ENCODE measurements at places on chromosomes 5 and 9.

- no peak for DNase-seq
These were observed 89.4 kb downstream of the NR3C1 start for GRCh38 chr5:143314099-143314498.

GRCh38 chr9:123331346-123332060 lies 24.5 kb upstream of the CRB2 start:
- DNase-seq, result no peak

DNA sequence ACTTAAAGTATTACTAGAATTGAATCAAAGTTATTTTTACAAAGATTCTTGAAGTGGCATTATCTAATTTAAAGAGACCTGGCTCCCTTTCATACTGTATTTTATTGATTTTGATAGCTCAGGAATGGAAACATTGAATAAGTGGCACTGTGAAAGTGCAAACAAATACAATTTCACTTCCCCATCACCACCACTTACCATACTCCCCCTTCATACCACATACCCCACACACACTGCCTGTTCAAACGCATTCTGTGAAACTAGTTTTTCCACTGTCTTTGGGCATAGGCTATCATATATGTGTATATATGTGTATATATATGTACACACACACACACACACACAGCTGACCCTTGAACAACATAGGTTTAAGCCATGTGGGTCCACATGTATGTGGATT lies 62.1 kb upstream of the ATG10 start:
- no peak for DNase-seq

- peak; percentile 64 for DNase-seq
These were observed 1.4 kb downstream of the MZB1 start for GRCh38 chr5:139388198-139388821.

DNA sequence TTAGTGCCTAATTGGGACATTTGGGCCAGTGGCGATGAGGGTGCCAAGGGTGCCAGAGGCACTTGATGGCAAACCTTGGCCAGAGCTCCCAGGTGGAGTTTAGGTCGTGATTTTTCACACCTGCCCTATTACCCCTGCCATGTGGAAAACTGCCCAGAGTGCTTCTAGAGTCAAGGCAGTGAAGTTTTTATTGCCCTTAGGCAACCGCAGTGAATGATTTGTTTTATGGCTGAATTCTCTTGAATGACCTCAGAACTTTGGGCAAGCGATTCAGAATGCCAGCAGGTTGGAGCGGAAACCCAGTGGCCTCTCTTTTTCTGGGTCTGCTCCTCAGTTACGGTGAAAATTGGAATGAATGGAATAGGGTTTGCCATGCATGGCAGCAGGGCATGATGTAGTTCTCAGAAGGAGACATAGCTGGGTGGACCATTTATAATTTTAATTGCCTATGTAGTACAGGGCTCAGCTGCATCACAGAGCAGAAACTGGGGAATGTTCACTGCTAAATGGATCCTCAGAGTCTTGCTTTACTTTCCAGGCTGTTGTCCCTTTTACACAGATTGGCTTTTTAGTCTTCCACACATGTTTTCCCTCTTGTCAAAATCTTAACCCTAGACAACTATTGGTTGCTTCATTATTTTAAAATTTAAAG lies 820.0 kb upstream of the SEMA6A start:
- DNase-seq, result no peak

GRCh38 chr9:77751341-77752091 lies 103.4 kb upstream of the GNA14 start:
- DNase-seq, result no peak

DNA sequence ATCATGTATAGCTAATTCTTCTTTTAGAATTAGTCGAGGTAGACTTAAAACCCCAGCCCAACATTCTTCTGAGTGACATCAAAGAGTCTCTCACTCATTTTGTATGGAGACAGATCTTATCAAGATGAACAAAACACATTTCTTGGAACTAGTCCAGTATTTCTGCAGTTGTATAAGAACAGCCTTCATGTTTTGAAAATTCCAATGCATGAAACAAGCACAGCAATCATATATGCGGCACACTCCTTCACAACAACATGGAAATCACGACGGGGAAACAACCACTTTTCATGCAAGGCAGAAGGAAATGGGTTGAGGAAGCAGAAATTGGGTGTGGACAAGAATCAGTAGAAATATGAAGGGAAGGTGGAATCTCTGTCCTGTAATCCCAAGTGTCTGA lies 113.8 kb downstream of the PLK2 start:
- no peak for DNase-seq

- DNase-seq, result no peak
These were observed 281.9 kb upstream of the TUSC1 start for GRCh38 chr9:25960178-25960577.

DNA sequence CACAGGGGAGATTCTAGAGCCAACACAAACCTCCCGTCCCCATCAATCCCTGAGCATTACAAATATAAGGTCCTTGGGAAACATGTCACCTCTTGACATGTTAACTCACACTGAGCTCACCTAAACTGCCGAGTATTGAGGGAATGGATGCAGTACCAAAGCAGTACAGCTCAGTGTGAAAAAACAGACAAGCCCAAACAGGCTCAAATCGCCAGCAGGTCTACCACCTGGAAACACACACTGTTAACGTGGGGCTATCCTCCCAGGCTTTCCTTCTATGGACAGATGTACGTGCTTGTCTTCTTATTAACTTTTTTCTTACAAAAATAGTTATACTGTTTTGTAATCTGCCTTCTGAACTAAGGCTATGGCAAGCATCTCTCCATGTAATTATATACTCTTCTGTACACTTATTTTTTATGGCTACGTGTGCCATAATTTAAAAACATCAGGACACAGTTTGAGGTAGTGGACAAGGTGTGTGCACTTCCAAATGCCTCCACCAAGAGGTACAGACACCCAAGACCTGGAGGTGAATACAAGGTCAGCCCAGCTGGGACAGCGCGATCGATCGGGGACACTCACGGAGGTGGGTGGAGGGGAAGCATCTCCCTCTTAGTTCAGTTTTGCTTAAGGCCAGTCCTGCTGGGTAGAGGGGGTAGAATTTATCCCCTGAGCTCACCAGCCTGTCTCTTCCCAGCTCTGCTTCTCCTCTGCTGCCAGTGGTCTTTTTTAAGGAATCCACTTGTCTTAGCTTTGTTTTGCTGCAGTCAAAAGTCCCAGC lies 76.5 kb downstream of the DAP start:
- no peak for DNase-seq

DNA sequence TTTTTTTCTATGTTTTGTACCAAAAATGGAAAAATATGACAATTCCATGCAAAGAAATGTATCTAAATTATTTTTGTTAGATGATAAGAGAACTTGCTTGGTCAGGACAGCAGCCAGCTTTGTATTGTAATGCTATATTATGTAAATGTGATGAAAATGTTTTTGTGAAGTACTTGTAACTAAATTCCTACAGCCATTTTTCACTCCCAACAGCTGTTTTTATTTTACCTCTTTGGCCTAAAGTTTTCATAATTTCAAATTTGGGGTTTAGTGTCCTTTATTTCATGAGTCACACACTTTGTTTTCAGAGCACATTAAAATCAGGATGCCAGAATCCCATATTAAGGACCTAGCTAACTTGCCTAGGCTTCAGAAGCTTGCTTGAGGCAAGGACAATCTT lies 64.1 kb downstream of the WDR41 start:
- no peak for DNase-seq

DNA sequence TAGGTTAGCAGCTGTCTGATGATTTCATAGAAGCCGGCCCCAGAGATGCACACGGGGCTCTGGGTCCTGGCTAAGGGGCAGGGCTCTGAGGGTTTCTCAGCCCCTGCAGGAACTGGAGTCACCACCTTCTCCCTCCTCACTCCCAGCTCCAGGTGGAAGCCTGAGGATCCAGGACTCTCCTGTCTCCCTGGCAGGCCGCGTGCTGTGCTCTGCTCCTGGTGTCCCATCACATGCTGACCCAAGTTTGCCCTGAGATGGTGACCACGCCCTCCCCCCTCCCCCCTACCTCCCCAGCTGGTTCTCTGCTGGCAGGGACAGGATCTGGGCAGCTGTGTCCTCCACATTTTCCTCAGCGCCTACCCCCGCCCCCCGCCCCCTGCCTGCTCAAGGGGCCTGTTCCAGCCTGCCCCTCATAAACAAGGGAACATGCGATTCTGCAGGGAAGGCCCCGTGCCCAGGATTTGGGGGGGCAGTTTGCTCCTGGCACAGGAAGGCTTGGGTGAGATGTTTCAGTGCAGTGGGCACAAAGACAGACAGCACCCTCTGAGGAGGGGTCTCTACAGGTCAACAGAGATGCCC lies 87.4 kb downstream of the PSD2 start:
- DNase-seq, result no peak

- no peak for DNase-seq
These were observed 1.9 kb downstream of the UGCG start for GRCh38 chr9:111898331-111899096.

DNA sequence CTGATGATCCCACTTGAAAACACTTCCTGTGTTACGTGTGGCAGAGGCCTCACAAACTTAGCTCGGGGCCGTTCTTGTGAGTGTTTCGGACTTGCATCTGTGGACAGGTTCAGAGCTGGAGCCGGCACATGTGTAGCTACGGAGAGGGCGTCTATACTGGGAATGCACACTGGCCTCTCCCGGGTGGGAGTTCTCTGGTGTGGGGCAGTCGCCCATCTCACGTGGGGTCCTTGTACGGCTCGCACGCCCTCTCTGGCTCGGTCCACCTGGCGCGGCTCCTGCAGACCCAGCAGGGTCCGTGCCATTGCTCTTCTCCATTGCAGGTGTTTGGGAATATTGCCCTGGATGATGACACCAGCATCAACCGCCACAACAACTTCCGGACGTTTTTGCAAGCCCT lies 197.9 kb downstream of the CACNA1B start:
- no peak for DNase-seq

GRCh38 chr5:111129938-111130337 lies 37.8 kb downstream of the WDR36 start:
- no peak for DNase-seq

DNA sequence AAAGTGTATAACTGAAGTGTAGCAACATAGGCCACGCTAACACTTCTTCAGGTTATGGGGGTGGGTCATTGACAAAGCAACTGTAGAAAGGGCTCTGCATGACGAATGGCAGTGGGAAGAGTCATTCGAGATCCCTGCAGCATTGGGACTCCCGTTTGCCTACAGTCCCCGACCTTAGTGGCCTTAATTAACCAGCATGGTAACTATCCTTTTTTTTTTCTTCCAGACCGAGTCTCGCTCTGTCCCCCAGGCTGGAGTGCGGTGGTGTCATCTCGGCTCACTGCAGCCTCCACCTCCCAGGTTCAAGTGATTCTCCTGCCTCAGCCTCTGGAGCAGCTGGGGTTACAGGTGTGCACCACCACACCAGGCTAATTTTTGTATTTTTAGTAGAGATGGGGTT lies 14.2 kb upstream of the CMBL start:
- no peak for DNase-seq

- DNase-seq, result peak; percentile 49
These were observed 21.3 kb upstream of the NDST1 start for GRCh38 chr5:150486402-150487198.

GRCh38 chr5:96687812-96688453 lies 25.8 kb downstream of the CAST start:
- DNase-seq, result peak; percentile 52

DNA sequence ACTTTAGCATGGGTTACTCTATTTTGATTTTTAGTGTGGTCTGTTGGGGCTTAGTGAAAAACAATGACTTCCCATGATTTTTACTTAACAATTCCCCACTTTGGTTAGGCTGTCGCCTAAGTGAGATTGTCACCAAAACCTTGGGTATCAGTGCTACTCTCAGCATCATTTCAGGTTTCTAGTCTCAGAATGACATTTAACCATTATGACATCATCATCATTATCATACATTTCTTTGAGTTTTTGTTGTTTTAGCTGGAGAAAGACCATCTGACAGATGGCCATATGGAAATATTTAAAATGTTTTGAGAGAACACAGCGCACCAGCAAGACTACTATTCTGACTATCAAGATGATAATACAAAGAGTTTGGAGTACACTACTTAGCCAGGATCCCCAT lies 551.0 kb upstream of the PTPRD start:
- no peak for DNase-seq

DNA sequence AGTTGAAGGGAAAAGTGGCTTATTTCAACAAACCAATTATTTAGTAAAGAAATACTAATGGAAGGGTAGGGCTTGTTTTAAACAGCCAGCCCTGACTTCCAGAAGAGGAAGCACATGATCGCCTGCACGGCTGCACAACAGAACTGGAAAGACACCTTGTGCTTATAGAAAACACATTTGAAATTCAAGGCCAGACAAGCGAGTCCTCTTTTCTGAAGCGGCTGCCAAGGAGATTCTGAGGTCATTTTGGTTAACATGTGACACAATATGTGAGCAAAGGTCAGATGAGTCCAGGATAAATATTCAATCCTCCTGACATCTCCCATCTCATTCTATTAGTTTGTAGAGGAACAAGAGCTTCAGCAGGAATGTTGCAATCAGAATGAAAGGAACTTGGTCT lies 461.4 kb upstream of the ST8SIA4 start:
- no peak for DNase-seq

GRCh38 chr9:124259158-124259808 lies 1.5 kb downstream of the NEK6 start:
- DNase-seq, result no peak

DNA sequence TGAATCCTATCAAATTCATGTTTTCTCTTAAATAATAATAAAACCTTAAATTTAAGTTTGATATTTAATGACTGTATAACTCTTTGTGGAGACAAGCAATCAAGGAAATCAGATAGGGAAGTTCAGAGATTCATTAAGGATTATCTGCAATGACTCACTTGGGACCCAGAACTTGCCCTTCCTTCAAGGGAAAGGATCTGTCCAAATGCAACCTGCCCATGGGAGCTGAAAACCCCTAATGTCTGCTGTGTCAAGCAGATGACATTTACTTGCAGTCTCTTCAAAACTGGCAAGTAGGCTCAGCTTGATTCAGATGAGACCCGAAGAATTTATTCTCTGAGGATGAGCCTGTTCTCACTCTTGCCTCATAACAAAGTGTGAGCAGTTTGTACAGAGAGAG lies 1577.6 kb downstream of the EFNA5 start:
- DNase-seq, result no peak

GRCh38 chr5:53479590-53480415 lies 626 bp upstream of the FST start:
- peak; percentile 30 for DNase-seq

DNA sequence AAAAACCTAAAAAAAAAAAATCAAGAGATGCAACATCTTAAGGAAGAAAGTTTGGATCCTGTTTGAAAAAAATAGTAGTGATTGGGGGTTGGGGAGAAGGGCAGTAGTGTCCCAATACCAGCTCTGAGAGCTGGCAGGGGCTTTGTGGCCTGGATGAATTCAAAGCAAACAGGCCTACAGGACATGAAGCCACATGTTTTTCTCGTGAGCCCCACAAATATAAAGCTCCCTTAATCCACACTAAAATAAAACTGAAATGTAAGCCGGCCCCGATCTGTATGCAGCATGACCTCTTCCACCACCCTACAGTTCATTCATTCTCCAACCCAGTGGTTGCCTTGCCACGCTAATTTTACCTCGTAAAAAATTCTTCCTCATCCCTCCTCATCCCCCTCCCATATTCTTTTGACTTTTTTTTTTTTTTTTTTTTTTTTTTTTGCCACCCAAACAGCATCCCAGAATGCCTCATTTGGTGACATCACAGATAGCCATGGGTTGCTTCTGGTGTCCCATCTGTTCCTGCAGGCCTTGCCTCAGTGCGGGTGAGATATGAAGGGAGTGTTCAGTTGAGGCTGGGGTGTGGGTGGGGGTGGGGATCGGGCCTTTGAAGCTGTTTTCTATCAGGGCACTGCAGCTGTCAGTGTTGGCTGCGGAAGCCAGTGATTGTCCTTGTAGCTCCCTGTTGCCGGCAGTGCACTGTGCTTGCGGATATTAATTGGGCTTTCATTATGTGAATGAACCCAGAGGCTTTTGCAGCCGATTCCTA lies 81.6 kb upstream of the NFIB start:
- DNase-seq, result no peak
